Uterus (tissue), 4 donors: ENCODE measurements at places on chromosomes 2 and 18.

DNA sequence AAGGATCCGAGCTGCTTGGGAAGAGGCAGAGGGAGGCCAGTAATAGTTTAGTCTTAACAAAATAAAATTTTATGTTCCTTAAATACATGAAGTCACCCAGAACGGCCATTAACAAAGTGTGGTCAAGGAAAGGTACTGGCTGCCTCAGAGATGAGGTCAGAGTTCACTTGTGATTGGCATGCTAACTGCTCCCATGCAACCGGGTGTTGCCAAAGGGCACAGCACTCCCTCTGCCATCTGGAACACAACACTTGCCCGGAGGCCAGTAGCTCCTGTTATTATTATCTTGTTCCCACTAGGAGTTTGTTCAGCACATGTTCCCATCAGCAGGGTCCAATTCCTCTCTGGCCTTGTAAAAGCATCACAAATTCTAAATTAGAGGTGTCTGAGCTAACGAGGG lies 207.0 kb downstream of the CYP26B1 start:
- no peaks in the 10 kb centered on the region for H3K27me3 ChIP-seq
- no peak for DNase-seq
- no peak overlapping the region for H3K27ac ChIP-seq
- H3K4me1 ChIP-seq: peaks cover 11% of the 10 kb centered on the region
- no peaks in the 10 kb centered on the region for H3K36me3 ChIP-seq
- no peak overlapping the region for H3K4me3 ChIP-seq

DNA sequence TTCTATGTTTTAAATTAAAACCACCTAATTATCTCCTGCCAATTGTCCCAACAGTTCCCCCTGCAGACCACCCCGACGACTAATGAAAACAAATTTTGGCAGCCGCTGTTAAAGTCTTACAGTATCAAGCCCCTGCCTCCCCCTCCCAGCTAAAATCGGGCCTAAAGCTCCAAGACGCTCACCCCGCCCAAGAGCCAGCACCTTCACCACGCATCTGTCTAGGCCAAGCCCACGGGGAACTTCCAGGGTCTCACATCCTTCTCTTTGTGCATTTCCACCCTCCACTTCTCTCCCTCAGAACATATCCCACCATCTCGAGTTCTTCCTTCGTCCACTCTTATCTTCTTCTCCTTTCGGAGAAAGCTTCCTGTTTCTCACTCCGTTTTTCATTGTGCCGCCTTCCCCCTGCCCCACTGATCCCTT lies 445 bp downstream of the PRPF40A start:
- peak; percentile 29 for DNase-seq
- peak overlapping the region; percentile 98 for H3K27ac ChIP-seq
- H3K4me3 ChIP-seq: peak overlapping the region; percentile 98
- peaks cover 7% of the 10 kb centered on the region for H3K4me1 ChIP-seq
- H3K27me3 ChIP-seq: no peaks in the 10 kb centered on the region

DNA sequence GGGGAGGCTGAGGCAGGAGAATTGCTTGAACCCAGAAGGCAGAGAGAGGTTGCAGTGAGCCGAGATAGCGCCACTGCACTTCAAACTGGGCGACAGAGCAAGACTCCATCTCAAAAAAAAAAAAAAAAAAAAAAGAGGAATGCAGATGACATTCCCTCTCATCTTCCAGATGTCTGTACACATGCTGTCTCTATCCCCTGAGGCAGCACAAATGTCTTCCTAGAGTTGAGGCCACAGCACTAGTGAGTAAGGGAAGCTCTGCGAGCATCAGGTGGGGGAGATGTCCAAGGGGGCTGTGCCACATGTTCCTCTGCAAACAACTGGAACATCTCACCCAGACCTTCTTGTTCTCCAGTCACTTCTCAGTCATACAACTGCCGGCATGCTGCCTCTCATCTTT lies 35.6 kb upstream of the LRRC30 start:
- H3K36me3 ChIP-seq: no peaks in the 10 kb centered on the region
- no peaks in the 10 kb centered on the region for H3K4me1 ChIP-seq
- DNase-seq: no peak
- H3K27me3 ChIP-seq: no peaks in the 10 kb centered on the region
- no peak overlapping the region for H3K27ac ChIP-seq

DNA sequence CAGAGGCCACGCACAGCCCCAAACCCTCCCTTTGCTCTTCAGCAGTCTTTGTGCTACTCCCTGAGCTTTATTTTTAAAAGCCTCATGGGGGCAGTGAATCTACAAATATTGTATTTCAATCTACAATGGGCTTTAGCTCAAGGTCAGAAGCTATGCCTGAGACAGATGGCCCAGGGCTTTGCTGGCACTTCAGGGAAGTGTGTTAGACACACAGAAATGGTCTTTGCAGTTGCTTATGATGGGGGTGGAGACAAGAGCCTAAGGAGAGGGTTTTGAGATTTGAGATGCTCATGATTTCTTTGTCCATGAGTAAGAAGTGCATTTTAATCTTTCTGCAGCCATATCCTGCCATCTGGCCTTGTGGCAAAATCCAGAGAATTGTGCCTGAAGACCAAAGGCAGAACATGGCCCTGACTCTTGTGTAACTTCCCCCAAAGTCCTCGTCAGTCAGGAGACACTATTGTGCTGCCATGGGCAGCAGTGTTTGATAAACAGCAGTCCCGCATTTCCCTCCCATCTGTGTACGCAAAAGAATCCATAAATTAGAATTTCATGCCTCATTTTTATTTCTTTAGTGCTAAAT lies 92.6 kb downstream of the VAPA start:
- peak overlapping the region; percentile 47 for H3K27ac ChIP-seq
- H3K27me3 ChIP-seq: no peaks in the 10 kb centered on the region
- H3K4me3 ChIP-seq: no peak overlapping the region
- no peaks in the 10 kb centered on the region for H3K36me3 ChIP-seq

DNA sequence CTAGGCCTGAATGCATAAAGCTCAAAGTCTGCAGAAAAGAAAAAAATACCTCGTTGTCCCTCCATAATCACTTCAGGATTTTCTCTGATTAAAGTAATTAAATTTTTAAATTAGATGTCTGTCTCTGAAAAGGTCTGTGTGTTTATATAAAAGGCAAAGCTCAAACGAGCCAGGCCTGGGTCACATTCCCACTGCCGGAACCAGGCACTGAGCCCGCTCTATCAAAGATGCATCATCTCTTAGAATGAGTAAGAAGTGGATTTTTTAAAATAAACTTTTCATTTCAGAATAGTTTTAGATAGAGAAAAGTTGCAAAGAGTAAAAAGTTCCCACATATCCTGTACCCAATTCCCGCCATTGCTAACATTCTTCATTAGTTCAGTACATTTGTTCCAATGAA lies 202.1 kb upstream of the KYNU start:
- H3K4me3 ChIP-seq: no peak overlapping the region
- DNase-seq: no peak
- no peak overlapping the region for H3K27ac ChIP-seq
- no peaks in the 10 kb centered on the region for H3K27me3 ChIP-seq
- no peaks in the 10 kb centered on the region for H3K36me3 ChIP-seq

DNA sequence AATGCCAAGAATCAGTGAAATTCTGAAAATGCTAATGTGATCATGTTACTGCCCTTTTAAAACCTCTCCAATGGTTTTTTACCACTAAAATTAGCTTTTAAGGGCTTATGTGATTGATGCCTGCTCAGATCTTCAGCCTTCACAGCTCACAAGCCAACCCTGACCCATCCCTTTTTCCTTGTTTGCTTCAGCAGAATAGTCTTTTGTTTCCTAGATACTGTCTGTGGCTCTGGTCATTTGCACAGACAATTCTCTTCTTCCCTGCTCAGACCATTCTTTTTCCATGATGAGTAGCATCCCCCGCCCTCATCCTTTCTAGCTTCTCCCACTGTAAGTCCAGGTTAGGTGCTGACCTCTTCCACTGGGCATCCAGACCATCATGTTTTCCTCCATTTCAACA lies 164.9 kb upstream of the NT5C1B start:
- H3K4me1 ChIP-seq: no peaks in the 10 kb centered on the region
- no peaks in the 10 kb centered on the region for H3K27me3 ChIP-seq
- DNase-seq: no peak

GRCh38 chr2:223815186-223815883 lies 22.0 kb downstream of the AP1S3 start:
- H3K36me3 ChIP-seq: no peaks in the 10 kb centered on the region
- H3K4me3 ChIP-seq: no peak overlapping the region
- H3K27me3 ChIP-seq: no peaks in the 10 kb centered on the region
- no peak overlapping the region for H3K27ac ChIP-seq
- no peaks in the 10 kb centered on the region for H3K4me1 ChIP-seq

DNA sequence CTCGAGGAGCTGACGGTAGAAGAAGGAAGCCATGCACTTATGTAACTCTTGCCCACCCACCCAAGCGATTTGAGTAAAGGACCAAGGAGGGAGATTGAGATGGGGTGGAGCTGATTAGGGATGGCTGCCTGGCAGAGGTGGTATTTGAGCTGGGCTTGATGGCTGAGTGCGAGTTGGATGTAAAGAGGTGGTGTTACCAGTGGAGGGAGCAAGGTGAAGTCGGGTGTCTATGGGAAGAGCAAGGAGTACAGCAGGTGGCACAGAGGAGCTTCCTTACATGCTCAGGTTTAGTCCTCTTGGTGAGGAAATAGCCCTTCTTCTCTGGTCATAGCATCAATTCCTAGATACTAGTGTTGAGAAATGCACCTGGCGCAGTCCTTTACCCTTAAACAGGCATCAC lies 294.2 kb upstream of the SKOR2 start:
- no peak for DNase-seq
- no peak overlapping the region for H3K4me3 ChIP-seq
- H3K36me3 ChIP-seq: no peaks in the 10 kb centered on the region
- H3K4me1 ChIP-seq: no peaks in the 10 kb centered on the region
